ENCODE measurements at places on chromosomes 2 and 18.

DNA sequence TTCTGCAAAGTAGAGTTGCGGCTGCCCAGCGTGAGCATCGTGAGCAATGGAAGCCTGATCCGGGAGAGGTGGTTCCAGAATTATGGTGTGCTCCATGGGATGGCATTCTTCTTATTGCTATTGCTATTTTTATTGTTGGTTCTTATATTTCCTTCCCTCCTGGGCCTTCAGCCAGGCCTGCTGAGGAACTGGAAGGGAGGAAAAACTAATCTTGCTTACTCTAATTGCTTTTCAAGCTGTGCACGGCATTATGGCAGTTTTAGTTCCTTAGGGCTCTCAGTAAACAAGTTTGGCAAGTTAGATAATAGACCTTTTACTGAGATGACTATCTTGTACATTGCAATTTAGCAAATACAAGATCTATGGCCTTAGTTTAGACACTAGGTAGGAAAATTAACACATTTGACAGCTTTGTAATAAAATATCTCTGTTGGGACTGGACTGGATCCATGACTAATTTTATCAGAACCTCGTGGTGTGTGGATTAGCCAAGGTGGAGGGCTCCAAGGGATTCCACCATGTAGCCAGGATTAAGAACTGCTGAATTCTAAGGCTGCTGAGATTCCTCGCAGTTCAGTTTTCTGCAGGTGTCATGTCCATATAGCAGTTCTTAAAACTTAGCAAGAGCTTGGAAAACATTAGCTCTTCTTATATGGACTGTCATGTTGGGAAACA, 6.0 kb downstream of the RSAD2 start:
- DNase-seq, result no peak

DNA sequence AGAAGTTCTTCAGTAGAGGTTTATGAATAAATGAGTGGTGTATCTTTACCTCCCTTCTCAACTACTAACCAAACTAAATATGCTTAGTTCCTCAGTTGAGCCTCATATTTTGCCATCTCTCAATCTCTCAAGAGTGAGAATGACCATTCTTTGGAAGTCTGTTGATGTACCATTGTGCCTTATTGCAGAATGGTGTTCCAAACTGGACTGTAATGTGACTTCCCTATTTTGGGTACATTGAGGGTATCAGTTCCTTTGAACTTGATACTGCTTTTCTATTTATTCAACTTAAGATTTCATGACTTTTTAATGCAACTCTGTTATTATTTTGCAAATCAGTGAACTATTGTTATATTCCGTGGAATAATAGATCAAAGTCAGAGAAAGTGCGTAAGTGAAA, 159.4 kb downstream of the PTPRM start:
- no peak for DNase-seq

GRCh38 chr2:170928036-170928823, 823 bp upstream of the GORASP2 start:
- no peak for DNase-seq

DNA sequence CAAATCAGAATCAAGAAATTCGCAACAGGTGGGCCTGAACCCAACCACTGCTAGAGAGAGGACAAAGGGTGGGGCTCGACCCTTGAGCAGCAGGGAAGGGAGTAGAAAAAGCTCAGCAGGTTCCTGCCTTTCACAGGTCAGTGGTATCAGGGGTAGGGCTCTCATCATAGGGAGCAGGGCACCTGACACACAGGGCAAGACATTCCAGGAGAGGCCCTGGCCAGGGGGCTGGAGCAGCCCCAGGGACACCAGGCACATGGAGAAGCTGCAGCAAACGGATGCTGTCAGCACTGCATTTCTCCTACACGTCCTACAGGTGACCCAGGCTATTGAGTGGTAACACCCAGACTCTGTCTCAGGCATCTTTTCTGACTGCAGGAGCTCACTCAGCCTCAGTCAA, 17.2 kb upstream of the MLPH start:
- DNase-seq, result no peak

DNA sequence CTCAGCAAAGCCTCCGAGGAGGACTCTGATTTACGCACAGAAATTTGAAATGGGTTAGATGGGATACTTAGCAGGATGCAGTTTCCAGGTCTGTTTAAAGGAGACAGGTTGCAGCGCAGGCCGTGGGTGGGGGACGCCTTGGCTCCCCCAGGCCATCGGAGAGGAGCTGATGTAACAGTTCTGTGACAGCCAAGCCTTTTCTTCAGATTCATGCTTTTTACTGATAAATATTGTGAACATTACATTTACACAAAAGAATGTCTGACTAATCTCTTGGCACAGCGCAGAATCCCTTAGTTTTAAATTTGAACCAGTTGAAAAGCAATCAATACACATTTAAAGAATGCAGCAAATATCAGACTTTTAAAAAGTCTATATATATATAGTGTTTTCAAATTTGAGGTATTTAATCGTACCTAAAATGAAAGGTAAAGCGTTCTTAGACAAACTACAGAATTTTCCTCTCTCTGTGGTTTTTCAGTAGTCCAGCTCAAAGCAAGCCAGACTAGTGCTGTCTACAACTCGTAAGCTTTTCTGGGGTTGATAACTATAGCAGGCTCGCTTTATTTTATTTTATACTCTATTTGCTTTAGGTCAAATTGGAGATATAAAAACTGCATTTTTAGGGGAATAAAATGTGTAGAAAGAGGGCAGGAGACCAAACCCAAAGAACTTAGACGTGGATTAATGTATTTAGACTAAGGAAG, 221.9 kb downstream of the PIEZO2 start:
- DNase-seq, result no peak

GRCh38 chr2:203532957-203533658, 2.0 kb downstream of the RAPH1 start:
- no peak for DNase-seq

GRCh38 chr2:15602393-15602792, 10.7 kb downstream of the DDX1 start:
- no peak for DNase-seq

DNA sequence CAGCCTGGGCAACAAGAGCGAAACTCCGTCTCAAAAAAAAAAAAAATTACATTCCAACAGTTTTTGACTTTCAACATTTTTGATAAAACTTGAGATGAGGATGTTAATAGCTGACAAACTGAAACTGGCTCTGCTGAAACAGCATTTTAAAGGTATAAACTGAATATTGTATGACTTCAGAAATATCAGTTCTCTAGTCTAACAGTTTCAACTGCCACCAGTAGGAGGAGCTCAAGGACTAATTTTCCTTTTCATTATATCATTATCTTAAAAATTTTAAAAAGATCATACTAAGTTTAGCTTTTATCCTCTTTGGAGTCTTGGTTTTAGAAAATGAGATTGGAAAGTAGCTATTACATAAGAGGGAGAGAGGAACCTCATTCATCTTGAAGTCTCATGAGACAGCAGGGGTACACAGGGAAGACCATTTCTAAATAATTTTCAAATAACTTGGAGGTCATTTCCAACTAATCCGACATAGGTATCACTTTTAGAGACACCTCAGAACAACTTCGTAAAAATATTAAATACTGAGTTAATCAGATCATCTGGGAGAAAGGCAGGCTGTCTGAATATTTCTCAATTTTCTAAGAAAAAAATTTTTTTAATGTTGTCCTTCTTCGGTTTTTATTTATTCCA, 37.6 kb upstream of the MCM6 start:
- DNase-seq, result peak; percentile 22

- no peak for DNase-seq
Measured at GRCh38 chr2:79941179-79941578, 363.4 kb downstream of the LRRTM1 start.

DNA sequence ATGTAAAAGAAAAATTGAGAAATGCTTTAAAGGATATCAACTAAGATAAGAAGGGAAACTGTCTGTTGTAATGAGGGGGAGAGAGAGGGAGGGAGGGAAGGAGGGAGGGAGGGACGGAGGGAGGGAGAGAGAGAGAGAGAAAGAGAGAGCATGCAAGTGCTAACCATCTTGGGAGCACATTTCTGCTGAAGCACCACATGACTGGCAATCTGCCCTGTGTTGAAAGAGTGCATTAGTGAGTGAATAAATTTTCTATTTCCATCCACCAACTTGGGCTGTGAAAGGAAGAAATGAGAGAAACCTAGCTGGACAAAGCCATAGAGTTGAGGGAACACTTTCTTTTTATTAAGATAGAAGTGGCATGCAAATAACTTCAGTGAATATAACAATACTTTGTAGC, 110.7 kb downstream of the TMX3 start:
- no peak for DNase-seq

- no peak for DNase-seq
Measured at GRCh38 chr18:53153281-53153680, 813.3 kb downstream of the DCC start.

- no peak for DNase-seq
Measured at GRCh38 chr2:222751238-222751637, 79.8 kb downstream of the MOGAT1 start.

DNA sequence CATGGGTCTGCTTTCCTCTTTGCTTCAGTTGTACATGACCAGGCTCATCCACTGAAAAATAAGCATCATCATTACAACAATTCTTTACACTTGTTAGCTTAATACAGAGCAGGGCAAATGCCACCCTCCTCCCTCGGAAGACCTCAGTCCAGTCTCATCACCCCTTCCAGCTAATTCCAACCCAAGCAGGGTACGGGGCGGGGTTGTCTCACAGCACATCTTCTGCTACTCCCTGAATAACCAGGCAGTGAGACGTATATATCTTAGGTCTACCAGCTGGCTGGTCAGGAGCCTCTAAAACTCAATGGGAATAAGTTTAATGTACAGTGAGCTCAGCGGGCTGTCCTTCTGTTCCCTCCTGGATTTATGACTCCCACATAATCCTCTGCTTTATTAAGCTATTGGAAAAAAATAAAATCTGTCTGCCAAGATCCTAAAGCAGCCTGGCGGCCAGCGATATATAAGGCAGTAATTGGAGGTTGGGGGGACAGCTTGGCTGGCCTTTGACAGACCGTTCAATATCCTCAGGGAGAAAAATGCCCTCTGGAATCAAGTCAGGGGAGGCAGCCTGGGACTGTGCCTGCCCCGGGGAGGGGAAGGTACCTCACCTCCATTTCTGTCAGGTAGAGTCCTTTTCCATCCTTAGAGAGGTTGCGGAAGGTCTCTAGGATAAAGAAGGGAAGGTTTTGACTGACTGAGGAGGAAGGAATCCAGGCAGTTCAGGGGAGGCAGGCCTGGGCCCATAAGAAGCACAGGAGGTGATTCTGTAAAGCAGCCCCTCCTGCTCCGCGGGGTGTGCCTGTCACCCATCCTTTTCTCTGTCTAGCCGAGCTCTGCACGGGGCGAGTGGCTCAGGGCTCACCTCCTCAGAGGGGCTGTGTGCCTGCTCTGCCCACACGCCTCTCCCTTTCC, 76.3 kb downstream of the CAPN13 start:
- DNase-seq, result no peak

DNA sequence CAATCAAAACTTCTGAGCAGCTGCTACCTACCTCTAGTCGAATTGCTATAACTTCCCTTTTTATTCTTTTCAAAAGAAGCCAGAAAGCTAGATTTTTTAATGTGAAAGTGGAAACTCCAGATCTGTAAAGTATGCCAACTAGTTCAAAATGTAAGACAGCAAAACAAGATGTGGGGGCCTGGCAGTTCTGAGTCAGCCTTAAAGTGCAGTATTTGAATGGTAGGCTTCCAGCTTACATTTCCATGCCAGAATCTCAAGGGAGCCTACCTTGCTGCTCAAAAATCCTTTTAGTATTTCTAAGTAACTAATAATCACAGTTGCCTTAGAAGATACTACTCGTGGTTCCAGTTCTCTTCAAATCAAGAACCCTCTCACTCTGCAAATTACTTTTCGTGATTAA, 1288.7 kb downstream of the LRP1B start:
- no peak for DNase-seq

GRCh38 chr2:96105994-96106715, 10.2 kb downstream of the ADRA2B start:
- DNase-seq, result no peak

DNA sequence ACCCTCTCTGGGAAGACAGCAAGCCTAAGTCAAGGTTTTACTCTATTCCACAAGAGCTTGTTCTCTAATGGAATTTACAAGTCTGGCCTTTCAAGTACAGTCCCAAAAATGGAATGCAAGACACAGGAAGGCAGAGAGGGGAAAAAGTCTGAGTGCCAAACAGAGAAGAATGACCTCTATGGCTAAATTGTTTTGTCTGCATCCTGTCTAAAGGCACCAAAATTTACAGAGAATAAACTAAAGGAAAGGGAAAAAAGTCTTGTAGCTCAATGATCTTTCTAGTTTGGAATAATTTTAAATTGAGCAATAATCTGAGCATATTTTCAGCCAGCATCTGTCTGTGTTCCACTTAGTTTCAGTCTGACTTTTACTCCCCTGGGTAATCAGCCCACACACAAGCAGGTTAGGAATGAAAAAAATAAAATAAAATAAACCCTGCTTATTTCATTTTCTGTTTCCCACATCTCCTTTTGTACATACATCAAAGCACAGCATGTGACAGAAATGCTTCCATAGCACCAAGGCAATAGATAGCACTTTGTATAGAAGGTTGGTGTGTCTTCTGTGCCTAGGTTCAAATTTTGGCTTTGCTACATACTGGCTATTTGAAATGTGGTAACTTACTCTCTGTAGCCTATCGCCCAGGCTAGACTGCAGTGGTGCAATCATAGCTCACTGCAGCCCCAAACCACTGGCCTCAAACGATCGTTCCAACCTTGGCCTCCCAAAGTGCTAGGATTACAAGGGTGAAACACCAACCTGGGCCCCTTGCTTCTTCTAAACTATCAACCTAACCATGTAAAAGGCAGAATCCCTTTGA, 105.1 kb downstream of the SLC8A1 start:
- DNase-seq, result no peak

DNA sequence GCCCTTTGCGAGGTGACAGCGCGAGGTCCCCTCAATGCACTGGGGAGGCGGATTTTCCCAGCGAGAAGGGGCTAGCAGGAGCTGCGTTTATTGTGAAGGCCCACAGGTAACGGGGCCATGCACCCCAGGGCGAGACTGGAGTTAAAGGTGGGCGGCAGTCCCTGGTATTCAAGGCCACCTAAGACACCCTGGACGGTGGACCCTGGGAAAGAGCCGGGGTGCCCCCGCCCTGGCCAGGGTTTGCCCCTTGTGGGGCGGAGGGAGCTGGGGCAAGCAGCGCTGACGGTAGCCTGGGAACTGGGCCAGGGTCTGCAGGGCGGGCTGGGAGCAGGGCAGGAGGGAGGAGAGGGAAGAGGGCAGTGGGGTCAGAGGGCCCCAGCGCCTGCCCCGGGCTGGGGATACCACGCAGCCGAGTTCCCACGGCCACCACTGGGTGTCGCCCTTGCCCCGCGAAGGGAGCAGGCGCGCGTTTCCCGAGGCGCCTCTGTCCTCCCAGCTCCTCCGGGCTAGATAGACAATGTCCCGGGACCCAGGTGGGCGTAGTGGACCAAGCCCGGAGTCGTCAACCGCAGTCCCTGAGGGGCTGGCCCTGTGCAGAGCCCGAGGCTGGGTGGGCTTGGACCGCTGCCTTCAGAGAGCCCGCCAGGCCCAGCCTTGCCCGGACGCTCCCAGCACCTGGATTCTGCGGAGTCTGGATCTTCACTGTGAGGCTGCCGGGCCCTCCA, 80.2 kb downstream of the SMAD4 start:
- peak; percentile 72 for DNase-seq

GRCh38 chr18:39886136-39886535, 2068.9 kb upstream of the PIK3C3 start:
- DNase-seq, result no peak

GRCh38 chr2:40287195-40287594, 164.7 kb downstream of the SLC8A1 start:
- DNase-seq, result no peak
